ENCODE measurements at places on chromosomes 5 and 9.

DNA sequence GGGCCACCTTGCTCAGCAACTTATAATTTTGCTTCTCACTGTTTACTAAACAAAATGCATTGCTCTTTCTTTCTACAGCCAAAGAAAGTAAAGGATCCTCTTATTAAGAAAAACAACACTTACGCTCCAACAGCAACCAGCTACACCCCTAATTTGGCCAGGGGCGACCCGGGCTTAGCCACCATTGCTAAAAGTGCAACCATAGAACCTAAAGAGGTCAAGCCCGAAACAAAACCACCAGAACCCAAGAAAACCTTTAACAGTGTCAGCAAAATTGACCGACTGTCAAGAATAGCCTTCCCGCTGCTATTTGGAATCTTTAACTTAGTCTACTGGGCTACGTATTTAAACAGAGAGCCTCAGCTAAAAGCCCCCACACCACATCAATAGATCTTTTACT lies 49.1 kb downstream of the GABRA1 start:
- DNase-seq, result no peak

- DNase-seq, result no peak
These were observed 13.7 kb downstream of the SMC2 start for GRCh38 chr9:104107799-104108198.

- no peak for DNase-seq
These were observed 50.5 kb downstream of the HSD17B3 start for GRCh38 chr9:96251451-96251850.

GRCh38 chr5:170115925-170116324 lies 10.2 kb downstream of the FOXI1 start:
- DNase-seq, result no peak

GRCh38 chr9:88749420-88749819 lies 214.4 kb downstream of the NXNL2 start:
- no peak for DNase-seq
